ENCODE measurements at places on chromosomes 1 and 21.

- no peak for DNase-seq
These were observed 96.9 kb upstream of the AKT3 start for GRCh38 chr1:243946946-243947345.

GRCh38 chr1:83546874-83547273 is 452.1 kb downstream of the TTLL7 start:
- no peak for DNase-seq

- DNase-seq: no peak
These were observed 122.3 kb downstream of the PGBD5 start for GRCh38 chr1:230303822-230304221.

DNA sequence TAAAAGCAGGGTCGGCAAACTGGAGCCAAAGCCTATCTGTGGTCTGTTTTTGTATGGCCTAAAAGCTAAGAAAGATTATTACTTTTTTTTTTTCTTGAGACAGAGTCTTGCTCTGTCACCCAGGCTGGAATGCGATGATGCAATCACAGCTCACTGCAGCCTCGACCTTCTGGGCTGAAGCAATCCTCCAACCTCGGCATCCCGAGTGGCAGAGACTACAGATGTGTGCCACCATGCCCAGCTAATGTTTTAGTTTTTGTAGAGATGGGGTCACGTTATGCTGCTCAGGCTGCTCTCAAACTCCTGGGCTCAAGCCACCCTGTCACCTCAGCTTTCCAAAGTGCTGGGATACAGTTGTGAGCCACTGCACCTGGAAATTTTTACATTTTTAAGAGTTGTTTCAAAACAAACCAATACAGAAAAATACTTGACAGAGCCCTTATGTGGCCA is 6.5 kb upstream of the GLRX2 start:
- no peak for DNase-seq

DNA sequence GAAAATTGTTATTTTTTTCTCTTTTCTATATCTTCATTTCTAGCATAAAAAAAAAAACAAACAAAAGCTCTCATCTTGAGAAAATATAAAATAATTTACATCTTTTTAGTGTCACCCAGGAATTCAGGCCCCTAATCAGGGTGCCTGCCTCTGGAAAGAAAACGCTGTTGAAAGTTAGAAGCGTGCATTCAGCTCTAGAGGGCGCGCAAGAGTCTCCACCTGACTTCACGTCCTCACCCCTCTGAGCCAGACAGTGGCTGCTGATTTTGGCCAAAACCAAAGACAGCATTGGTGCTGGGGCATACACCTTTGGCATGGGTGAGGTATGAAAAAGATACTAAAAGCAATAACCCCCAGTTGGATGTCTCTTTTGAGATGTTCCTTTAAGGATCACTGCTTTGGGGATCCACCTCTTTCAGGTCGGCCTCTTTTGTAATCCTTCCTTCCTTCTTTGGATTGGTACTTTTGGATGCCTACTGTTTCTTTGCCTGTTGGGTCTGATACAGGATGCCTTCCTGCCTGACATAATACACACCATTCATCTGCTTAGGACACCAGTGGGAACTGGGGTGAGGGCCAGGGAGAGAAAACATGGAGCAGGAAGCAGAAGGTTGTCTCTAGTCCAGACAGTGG is 77.6 kb upstream of the CHRM3 start:
- DNase-seq: no peak

GRCh38 chr21:36695671-36696389 is 3.1 kb upstream of the SIM2 start:
- no peak for DNase-seq

All from T-helper 22 cell (primary cell).